ENCODE measurements at places on chromosomes 7 and 10. TPM values are rescaled to one million over a fixed set of nuclear protein-coding genes. Genes with fewer than 3 reads are reported as not detected.
A peak's percentile ranks its signal among the peaks of the same experiment; 100 is the strongest.

MACROH2A2 gene
- total RNA-seq, result 8.2 TPM

DNA sequence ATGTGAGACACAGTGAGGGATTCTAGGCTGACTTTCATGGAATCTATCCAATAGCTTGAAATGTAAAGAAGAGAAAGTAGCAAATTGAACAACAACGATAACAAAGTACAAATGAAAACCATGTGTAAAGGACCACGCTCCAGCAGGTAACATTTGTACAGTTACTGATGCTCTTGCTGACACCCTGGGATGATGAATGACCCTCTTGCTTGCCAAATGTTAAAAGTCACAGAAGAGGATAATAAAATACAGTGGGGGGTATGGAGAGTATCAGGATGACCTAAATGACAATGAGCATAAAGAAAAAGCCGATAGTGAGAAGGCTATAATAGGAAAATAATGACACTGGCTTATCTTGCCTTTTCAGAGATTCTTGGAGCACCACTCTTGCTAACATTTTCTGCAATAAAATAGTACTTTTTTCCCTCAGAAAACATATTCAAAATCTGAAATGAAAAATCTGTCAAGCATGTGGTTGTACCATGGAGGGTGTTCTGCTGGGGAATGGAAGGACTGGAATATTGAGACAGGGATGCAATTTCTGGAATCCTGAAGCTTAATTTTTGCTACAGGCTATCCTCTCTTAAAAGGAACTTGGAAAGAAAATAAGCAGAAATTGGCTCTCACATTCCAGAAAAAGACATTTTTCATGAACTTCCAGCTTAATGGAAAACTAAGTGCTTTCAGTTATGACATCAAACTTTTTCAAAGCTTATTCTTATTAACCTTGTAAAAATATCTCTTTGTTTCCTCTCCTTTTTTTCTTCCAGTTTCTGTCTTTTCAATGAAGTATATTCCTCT is 303.2 kb upstream of the GHITM start:
- DNase-seq, result no peak

FAM25C gene
- not detected for total RNA-seq

GRCh38 chr7:155228894-155229293 is 68.8 kb upstream of the INSIG1 start:
- no peak for DNase-seq

- no peak for DNase-seq
Observed at GRCh38 chr7:763762-764161, 36.7 kb upstream of the PRKAR1B start.

GRCh38 chr10:18104223-18104872 is 35.9 kb upstream of the CACNB2 start:
- DNase-seq, result peak; percentile 70

GRCh38 chr10:124477614-124478363 is 16.2 kb downstream of the LHPP start:
- DNase-seq, result no peak

CHAT gene
- not detected for total RNA-seq

MUC12 gene
- total RNA-seq, result 0.85 TPM

STN1 gene
- 24.5 TPM for total RNA-seq

- DNase-seq, result no peak
Observed at GRCh38 chr7:155163696-155164095, 93.6 kb downstream of the HTR5A start.

GRCh38 chr10:117590101-117590875 is 47.7 kb downstream of the EMX2 start:
- DNase-seq, result no peak

DNA sequence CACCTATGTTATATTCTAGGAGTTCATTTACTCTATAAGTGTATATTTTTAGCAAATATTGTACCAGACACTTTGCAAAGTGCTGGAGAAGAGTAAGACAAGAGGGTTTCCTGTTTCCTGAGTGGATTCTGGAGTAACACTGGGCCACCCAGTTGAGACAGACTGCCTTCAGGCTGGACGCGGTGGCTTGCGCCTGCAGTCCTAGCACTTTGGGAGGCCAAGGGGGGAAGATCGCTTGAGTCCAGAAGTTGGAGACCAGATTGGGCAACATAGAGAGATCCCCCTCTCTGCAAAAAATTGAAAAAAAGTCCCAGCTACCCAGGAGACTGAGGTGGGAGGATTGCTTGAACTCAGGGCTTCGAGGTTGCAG is 772 bp upstream of the ZSCAN25 start:
- no peak for DNase-seq

DNA sequence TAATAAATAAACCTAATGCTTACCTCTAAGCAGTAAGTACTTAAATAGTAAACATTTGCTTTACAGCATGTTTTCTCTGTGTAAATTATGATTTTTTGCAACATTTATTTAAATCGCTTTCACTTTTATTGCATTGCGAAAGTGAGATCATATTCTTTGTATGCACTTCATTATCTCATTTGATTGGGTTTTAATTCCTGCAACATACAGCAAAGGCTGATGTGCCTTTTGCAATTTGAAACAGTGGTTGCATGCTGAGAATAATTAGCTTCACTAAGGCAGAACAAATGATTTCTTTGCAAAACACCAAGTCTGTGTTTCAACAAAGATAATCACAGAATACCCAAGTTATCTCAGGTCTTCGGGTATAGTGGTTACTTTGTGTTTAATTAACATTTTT is 16.3 kb upstream of the THSD7A start:
- no peak for DNase-seq

- DNase-seq, result no peak
Observed at GRCh38 chr7:24731313-24731712, 26.0 kb downstream of the GSDME start.

DNA sequence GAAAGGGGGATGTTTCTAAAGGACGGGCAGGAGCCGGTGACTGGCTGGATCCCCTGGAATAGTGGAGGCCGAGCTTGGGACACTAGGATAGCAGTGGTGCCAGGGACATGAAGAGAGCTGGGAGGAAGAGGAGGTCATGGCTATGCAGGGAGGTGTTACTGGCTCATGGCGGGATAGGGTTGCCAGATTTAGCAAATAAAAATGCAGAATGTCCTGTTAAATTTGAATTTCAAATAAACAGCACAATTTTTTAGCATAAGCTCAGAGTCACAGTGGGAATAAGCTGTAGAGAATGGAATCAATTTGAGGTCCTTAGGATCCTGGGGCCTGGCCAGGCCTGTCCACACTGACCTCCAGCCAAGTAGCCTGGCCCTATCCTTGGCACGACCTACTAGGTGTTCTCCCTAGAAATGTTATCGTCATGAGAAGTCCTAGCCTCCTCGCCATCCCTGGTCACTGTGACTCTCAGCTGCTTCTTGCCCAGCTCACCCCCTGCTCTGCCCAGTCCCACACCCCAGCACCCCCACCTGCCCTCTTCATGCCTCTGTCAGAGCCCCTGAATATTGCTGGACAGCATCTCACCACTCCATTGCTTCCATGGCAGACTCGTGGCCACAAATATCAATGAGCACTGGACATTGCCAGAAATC is 7.6 kb upstream of the KCP start:
- DNase-seq, result no peak

ASIC3 gene
- not detected for total RNA-seq

GRCh38 chr10:70192326-70192968 is 22.1 kb upstream of the SAR1A start:
- no peak for DNase-seq

- no peak for DNase-seq
Observed at GRCh38 chr10:91536733-91537132, 96.1 kb downstream of the PPP1R3C start.

GRCh38 chr7:151078233-151079040 is 2.2 kb downstream of the FASTK start:
- no peak for DNase-seq

- DNase-seq, result no peak
Observed at GRCh38 chr10:130871406-130871805, 440.1 kb downstream of the TCERG1L start.

ANKRD2 gene
- total RNA-seq, result not detected

DNA sequence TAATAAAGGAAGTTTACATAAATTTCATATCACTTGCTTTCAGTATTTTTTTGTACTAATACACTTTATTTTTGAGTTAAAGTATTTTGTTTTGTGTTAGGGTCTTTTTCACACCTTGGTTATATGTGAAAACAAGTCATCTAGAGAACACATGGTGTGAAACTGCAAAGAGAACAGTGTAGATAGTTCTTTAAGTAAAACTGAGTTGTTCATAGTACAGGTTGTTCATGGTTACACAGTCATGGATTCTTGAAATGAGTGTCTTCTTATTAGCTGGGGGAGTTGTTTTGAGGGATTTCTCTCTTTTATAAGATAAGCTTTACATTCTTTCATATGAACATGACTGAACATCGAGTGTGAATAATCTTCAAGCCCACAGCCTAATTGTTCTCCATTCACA is 244.2 kb downstream of the THSD7A start:
- DNase-seq, result no peak

MACC1 gene
- not detected for total RNA-seq

- no peak for DNase-seq
Observed at GRCh38 chr7:128835790-128836641, 5.8 kb downstream of the FLNC start.

DNA sequence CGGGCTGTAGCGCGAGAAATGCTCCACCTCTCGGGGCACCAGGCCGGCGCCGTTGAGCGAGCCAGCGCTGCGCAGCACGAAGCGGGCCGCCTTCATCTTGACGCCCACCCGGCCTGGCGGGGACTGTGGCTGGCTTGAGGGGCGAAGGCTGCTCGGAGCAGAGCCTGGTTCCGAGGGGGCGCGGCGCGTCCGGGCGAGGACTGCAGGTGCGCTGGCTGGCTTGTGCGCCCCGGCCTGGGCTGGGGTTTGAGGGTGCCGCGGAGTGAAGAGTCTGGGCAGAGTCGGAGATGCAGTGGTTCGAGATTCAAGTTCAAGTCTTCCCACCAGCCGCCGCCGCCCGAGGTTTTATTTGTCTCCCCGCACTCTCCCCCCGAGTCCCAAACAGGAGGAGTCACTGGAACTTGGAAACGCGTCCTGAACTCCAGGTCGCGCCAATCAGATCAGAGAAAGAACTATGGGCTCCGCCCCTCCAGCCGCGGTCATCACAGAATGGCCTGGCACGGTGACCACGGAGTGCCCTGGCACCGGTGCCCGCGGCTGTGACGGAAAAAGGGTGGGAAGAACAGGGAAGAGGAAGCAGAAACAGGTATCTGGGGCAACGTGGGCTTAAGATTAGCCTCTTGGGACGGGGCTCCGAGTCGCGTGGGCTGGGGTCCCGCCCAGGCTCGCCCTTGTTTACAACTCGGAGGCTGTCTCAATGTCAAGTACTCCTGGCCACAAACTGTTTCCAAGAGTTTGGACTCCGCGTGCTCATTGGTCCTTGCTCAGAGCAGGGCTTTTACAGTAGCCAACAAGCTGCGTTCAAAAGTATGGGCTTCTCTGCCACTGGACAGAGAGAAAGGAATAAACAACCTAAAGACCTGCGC is at the start of gene PDK4:
TSS of gene PDK4 (minus strand) at position 319 of the 866 bp plus-strand sequence. CDS start at position 96, 223 bp downstream.
- peak; percentile 90 for DNase-seq

DNA sequence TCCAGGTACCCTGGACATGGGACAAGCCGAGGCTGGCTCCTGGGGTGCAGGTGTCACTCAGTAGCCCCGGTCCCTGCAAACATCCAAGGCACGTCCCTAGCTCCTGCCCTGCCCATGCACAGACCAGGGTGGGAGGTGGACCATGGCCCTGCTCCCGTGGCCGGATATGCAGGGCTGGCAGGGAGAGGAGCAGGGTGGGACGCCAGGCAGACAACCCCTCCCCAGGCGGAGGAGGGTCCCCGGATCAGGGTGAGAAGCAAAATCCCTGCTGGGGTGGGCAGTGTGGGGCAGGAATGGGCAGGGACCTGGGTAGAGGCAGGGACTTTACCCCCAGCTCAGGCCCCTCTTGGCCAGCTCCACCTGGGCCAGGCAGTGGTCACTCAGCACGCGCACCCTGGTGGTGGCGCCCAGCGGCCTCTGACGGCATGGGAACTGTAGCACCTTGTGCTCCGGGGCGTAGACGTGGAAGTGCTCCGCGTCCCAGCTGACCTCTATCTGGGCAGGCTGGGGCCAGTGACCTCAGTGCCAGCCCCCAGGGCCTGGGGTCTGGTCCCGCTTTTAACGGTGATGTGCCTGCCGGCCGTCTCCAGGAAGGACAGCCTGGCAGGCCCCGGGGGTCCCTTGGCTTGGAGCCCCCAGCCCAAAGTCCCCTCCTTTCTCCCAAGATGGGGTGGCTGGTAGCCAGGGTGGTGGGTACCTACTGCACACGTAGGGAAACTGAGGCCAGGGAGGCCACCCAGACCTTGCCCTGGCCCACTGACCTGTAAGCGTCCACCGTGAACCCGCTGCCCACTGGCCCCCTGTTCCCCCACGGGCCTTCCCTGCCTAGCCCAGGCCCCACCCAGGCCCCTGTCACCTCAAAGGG is 1.2 kb downstream of the GRIFIN start:
- no peak for DNase-seq

- DNase-seq, result peak; percentile 63
Observed at GRCh38 chr10:95415621-95416031, 124.8 kb upstream of the PDLIM1 start.

DNA sequence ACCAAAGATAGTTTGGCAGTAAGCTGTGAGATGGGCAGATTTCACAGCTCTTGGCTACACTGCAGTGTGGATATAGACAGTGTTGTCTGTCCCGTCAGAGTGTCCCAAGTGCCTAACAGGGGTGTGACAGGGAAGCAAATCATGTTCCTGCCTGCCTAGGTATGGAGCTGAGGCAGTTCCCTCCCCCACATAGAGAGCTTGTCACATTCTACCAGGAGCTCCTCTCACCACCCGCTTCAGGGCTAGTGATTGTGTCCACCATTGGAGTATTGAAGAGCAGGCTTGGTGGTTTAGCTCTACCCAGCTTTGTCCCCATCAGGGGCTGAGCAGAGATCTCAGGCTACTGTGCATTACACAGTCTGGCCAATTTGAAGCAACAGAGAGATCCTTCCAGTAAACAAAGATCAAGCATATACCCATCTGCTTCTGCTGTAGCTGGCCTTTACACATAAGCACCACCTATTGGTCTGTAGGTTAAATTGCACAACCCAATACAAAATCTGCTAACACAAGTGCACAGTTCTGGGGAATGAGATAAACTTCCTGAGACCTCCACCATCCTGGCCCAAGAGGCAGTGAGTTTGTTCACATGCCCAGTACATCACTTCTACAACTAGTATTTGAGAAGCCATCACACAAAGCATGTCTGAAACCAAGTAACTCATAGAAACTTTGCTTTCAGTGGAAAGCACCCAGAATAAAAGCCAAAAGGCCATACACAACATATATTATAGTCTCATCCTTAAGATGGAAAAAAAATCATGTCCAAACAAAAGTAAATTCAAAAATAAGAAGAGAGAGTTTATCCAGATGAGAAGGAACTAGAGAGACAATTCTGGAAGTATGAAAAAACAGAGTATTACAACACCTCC is 67.3 kb downstream of the GLCCI1 start:
- no peak for DNase-seq

GRCh38 chr7:25965405-25966123 is 186.4 kb upstream of the NFE2L3 start:
- no peak for DNase-seq

DNA sequence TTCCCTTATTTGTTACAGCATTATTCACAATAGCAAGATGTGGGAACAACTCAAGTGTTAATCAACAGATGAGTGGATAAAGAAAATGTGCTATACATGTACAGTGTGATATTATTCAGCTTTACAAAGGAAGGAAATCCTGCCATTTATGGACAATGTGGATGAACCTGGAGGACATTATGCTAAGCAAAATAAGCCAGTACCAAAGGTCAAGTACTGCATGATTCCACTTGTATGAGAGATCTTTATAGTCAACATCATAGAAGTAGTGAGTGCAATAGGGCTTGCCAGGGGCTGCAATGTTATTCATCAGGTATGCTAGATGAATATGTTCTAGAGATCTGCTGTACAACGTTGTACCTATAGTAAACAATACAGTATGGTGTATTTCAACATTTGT is 138.5 kb upstream of the AGR3 start:
- DNase-seq, result no peak

PRR15 gene
- total RNA-seq, result not detected

- DNase-seq, result no peak
Observed at GRCh38 chr10:71205468-71205867, 6.9 kb upstream of the UNC5B start.

Measured in ascending aorta (tissue), 2 donors.